ENCODE measurements at places on chromosomes 16 and 17.

DNA sequence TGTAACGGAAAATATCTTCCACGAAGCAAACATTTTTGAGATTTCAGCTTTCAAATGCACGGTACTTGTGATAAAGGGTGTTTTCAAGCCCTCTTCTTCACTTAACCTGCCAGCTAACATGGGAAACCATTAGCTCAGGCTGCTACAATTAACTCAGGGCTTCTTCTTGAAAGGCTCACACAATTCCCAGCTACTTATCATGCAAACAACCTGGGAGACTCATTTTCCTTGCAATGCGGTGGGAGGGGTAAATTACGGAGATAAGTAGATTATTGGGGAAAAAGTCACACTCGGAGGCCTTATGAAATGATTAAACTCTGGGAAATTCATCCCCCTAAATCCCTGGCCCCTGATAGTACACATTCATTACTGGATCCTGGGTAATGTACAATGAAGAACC lies 266.4 kb downstream of the STX8 start:
- no peak for DNase-seq

DNA sequence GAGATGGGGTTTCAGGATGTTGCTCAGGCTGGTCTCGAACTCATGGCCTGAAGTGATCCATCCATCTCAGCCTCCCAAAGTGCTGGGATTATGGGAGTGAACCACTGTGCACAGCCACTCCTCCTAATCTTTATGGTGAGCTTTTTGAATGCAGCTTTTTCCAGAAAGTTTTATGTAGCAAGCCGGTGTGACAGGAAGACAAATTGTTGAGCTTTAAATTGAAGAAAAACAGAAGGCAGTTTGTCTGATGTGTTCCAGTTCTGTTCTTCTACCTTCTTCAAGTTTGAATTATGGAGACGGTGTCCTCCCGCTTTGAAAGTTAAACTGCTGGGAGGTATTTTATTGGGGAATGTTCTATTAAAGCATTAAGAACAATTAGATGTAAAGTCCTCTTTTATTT lies 177.1 kb downstream of the SNX29 start:
- no peak for DNase-seq

DNA sequence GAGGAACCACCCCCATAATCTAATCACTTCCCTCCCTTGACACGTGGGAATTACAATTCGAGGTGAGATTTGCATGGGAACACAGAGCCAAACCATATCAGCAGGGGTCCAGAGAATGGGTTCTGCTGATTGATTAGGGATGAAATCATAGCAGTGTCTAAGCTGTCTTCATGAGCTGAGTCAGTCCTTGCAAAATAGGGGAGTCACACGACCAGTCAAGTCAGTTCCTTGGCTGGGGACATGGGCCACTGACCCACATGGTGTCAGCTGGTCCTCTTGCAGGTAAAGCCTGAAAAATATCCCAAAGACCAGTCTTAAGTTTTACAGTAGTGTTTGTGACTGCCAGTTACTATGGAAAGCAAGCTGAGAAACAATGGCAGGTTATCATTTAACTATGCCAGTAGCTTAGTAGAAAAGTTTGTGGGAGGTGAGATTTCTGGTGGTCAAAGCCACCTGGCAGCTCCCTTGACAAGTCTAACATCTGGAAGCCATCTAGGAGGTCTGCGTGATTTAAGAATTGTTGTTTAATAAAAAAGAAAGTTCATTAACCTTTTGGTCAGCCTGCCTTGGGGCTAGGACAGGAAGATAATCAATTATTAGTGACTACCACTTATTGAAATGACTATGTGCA lies 15.7 kb upstream of the ATF7IP2 start:
- no peak for DNase-seq

DNA sequence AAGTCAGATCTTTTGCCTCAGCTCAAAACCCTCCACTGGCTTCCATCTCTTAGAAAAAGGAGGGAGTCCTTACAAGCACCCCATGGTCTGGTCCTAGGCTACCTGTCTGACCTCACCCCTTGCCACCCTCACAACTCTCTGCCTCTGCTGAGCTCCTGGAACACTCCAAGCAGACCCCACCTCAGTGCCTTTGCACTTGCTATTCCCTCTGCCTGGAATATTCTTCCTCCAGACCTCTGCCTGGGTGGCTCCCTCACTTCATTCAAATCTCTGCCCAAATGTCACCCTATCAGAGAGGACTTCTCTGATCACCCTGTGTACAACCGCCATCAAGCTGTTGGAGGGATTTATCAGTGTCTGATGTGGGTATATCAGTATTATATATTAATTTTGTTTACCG lies 37.4 kb downstream of the PMFBP1 start:
- DNase-seq, result no peak

DNA sequence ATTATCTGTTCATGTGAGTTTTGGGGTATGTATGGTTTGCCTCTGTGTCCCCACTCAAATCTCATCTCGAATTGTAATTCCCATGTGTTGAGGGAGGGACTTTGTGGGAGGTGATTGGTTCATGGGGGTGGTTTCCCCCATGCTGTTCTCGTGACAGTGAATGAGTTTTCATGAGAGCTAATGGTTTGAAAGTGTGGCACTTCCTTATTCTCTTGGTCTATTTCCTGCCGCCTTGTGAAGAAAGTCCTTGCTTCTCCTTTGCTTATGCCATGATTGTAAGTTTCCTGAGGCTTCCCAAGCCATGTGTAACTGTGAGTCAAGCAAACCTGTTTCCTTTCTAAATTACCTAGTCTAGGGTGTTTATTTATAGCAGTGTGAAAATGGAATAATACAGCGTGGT lies 128.1 kb upstream of the HS3ST4 start:
- DNase-seq, result no peak

GRCh38 chr16:20249211-20249610 lies 78.1 kb downstream of the GP2 start:
- no peak for DNase-seq

- no peak for DNase-seq
These were observed at the start of gene CASKIN1 for GRCh38 chr16:2196162-2196980. Gene CASKIN1 (minus strand): TSS chr16:2196605. CDS start chr16:2196432, 173 bp downstream.

- DNase-seq, result no peak
These were observed 100.8 kb upstream of the CDH5 start for GRCh38 chr16:66265556-66266141.

- no peak for DNase-seq
These were observed 190.3 kb upstream of the MAF start for GRCh38 chr16:79790854-79791253.

GRCh38 chr17:78694805-78695531 lies 87.1 kb downstream of the CYTH1 start:
- DNase-seq, result no peak

DNA sequence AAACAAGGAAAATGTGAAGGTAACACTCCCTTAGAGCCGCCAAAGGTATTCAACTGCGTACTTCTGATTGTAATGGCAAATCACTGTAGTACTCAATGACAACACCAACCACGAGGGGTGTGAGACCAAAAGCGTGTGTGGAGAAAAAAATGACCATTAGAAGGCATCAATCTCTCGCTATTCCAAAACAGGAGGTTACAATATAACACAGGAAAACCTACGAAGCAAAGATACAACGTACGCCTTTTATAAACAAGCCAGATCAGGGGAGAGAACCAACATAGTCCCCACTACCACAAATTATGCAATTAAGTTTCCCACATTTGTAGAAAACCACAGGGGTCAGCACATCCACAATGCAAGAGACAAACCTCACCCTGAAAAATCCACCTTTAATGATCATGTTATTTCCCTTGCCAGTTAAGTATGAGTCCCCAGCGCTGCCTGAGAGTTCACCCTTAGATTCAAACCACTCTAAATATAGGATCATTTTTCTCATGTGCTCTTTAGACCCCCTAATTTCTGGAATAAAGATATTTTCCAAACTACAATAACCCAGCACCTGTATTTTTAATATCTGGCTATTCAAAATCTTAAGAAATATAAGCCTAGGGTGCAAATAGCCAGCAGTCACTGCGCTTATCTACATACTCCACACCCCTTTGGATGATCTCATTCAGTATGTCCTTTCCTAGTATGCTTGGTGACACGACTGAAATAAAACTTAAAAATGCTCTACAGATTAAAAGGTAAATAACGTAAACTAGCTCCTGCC lies 12.4 kb downstream of the TEX14 start:
- DNase-seq, result no peak

DNA sequence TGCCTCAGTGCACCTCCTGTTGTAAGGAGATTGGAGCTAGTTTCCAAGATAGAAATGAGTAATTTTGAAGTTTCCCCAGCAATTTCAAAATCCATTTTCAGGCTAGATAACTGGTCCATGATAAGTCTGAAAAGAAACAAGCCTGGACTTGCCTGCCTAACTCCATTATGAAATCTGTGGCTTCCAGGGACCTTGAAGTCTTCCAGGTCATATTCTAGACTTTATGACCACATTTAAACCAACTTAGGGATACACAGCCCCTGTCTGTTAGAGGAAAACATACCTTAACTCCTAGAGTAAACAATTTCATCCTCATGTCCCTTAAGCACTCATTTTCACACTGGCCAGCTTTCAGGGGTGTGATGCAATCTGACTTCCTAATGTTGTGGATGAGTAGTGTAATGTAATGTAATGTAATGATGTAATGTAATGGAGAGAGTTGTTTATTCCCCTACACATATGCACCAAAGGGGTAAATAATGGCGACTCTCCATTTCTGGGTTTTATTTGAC lies 96.7 kb upstream of the FAM20A start:
- no peak for DNase-seq

DNA sequence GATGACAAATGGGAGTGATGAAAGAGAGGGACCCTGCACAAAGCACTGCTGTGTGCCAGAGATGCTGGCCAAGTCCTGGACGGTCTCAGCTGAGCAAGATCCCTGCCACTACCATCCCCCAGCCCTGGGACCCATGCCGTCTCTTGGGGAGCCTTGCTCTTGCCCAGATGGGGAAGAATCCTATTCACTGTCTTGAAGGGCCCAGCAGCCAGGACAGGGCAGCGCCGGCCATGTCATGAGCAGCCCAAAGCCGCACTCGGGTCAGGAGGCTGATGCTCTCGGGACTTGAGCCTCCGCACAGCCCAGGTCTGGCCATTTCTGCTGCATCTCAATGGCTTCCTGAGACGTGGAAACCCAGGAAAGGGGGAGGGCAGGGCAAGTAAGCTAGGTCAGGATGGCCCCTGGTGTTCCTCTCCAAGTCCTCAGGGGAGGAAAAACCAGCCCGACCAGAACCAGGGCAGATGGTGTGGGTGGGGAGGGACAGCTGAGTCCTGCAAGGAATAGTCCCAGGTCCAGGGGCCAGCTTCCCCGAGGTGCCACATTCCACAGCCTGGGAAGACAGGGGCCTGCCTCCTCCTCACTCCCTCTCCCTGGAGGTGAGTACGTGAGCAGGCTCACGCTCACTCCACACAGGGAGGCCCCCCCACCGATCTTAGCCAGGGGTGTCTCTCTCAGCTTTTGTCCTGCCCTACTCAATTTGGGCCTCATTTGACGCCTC lies 7.8 kb upstream of the KRT19 start:
- DNase-seq, result no peak

DNA sequence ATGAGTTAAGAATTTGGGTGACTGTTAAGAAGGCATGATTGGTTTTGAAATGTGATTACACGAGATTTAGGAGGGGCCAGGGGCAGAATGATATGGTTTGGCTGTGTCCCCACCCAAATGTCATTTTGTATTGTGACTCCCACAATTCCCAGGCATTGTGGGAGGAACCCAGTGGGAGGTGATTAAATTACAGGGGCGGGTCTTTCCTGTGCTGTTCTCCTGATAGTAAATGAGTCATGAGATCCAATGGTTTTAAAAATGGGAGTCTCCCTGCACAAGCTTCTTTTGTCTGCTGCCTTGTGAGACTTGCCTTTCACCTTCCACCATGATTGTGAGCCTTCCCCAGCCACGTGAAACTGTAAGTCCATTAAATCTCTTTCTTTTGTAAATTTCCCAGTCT lies 34.6 kb downstream of the TMEM100 start:
- no peak for DNase-seq

DNA sequence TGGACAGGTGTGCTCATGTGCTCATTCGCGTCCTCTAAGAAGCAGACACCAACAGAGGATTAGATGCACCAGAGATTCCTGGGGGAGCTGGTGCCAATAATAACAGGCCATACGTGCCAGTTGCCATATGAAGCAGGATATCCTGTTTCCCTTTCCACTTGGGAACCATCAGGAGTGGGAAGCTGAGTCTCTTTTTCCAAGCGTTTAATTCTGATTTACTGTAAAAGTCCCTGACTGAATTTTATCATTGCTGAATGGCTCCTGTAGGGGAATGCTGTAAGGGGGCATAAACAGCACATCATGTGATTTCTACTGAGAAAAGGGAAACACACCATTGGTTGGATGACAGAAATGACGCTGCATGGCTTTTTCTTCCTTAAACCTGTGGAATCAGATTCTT lies 113.3 kb downstream of the IRF8 start:
- DNase-seq, result no peak

- DNase-seq, result no peak
These were observed 3.6 kb upstream of the MAP3K14 start for GRCh38 chr17:45320349-45320930.

DNA sequence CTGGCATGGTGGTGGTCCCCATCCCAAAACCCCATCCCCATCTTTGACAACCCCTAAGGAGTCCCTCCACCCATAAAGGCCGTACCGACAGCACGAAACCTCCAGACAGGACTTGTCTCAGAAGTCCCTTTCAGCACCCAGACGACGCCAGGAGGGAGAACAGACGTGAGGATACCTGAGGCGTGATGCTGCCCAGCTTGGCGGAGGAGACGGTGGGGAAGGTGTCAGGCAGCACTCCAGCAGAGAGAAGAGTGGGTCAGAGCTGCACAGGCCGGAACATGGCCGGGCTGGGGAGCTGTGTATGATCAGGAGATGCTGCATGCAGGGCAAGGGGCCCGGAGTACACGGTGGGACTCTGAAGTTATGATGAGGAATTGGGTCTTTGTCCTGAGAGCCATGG lies 244.2 kb downstream of the GSG1L start:
- no peak for DNase-seq

GRCh38 chr16:78524066-78524595 lies 424.7 kb downstream of the WWOX start:
- DNase-seq, result no peak

DNA sequence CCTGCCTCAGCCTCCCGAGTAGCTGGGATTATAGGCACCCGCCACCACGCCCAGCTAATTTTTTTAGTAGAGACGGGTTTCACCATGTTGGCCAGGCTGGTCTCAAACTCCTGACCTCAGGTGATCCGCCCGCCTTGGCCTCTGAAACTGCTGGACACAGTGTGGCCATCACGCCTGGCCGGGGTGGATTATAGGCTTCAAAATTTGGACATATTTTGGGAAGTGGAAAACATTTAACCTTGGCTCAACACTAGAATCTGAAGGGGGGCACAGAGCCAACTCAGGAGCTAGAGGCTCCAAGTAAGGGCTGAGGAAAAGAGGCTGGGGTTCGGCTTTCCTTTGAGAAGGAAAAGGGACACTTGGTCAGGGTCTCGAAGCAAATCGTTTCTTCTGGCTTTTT lies 2.2 kb upstream of the CDK5R1 start:
- no peak for DNase-seq

- no peak for DNase-seq
These were observed 271.5 kb downstream of the SOX9 start for GRCh38 chr17:72392056-72393010.

GRCh38 chr17:76405607-76405966 lies 21.2 kb downstream of the SPHK1 start:
- no peak for DNase-seq

Measured in stimulated activated CD4-positive, alpha-beta T cell treated with anti-CD3 and anti-CD28 coated beads, Interleukin-12 subunit alpha, Interleukin-12 subunit beta, amount 100 ng/mL, for 4 hours (primary cell).